Mesenteric fat pad (tissue), 1 donor: ENCODE measurements at places on chromosomes 2 and 18. TPM values are rescaled to one million over a fixed set of nuclear protein-coding genes. Genes with fewer than 3 reads are reported as not detected.

MBP gene
- 45.2 TPM for total RNA-seq

BCL2 gene
- 58.7 TPM for total RNA-seq

- DNase-seq, result no peak
Observed at GRCh38 chr2:110796716-110797301, 64.4 kb downstream of the ACOXL start.

DNA sequence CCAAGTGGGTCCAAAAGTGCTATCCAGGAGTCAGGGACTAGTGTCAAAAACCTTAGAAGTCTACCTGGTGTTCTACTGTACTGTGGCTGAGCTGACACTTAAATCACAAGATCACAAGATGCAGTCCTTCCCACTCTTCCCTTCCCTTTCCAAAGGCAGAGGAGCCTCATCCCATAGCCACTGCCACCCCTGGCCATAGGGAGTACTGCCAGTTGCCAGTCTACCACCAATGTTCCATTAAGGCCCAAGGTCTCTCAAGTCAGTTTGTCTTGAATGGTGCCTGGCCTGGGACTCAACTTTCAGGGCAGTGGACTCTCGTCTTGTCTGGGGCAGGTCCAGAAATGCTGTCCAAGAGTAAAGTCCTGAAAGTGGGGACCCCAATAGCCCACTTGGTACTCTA, 585.6 kb downstream of the NUP35 start:
- DNase-seq, result no peak

DNA sequence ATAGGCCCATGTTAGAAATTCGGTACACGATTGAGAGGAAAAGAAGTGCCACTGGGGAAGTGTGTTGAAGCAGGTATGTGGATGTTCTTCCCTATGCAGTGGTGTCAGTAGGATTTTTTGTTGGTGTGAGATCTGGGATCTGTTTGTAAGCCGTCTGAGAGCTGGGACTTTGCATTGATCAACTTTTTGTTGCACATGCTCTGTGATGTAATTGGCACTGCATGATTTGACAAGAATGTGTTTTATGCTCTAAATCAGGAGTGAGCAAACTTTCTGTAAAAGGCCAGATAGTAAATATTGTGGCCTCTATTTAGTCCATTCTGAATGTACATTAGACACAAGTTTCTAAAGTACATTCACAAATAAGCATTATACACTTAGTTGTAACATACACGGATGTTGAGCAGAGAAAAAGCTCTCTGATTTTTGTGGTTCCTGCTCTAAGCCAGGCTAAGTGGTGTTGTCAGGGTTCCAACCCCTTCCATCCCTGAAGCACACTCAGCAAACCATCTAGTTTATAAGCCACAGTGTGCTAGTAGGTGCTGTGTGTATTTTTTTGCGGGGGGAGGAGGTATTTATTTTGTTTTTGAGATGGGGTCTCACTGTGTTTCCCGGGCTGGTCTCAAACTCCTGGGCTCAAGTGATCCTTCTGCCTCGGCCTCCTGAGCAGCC, 235.6 kb downstream of the NEDD4L start:
- no peak for DNase-seq

GRCh38 chr2:76678383-76679024, 843.7 kb downstream of the LRRTM4 start:
- DNase-seq, result no peak

- DNase-seq, result no peak
Observed at GRCh38 chr2:187453078-187453641, 5.1 kb upstream of the CALCRL start.

- peak; percentile 92 for DNase-seq
Observed at GRCh38 chr18:34976899-34977837, 64.0 kb upstream of the MAPRE2 start.

DNA sequence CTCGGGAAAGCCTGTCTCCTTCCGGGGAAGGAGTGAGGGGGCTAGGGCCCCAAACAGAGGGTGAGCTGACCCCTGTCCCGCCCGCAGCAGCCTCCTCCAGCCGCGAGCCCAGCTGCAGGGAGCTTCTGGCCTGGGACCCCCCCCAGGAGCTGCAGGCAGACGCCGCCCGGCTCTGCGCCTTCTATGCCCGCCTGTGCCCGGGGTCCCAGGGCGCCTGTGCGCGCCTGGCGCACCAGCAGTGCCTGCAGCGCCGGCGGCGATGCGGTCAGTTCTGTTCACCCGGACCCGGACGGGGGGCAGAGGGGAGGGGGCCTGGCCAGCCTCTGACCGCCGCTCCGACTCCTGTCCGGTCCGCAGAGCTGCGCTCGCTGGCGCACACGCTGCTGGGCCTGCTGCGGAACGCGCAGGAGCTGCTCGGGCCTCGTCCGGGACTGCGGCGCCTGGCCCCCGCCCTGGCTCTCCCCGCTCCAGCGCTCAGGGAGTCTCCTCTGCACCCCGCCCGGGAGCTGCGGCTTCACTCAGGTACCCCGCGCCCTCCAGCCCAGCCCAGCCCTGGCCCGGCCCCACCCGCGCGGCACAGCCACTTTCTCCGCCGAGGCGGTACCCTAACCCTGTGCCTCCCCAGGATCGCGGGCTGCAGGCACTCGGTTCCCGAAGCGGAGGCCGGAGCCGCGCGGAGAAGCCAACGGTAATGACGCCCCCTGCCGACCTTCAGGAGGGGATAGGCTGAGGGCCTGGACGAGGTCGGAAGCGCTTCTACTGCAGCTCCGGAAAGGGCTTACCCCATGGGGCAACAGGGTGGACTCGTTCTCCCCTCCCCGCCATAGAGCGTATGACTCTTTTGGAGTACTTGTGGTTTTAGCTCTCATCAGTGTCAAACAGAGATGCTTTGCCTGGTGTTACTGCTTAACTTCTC, 2.0 kb upstream of the CHRND start:
- DNase-seq, result no peak

SLC23A3 gene
- 0.93 TPM for total RNA-seq

- DNase-seq, result no peak
Observed at GRCh38 chr2:104027321-104027720, 826.6 kb upstream of the POU3F3 start.

- DNase-seq, result no peak
Observed at GRCh38 chr2:112010751-112011150, 44.3 kb upstream of the TMEM87B start.

BUB1 gene
- total RNA-seq, result 0.26 TPM

- no peak for DNase-seq
Observed at GRCh38 chr2:21251216-21251980, 127.6 kb downstream of the TDRD15 start.

TNFRSF11A gene
- total RNA-seq, result 17.1 TPM

GRCh38 chr18:70295192-70296188, 6.6 kb downstream of the SOCS6 start:
- DNase-seq, result no peak

DNA sequence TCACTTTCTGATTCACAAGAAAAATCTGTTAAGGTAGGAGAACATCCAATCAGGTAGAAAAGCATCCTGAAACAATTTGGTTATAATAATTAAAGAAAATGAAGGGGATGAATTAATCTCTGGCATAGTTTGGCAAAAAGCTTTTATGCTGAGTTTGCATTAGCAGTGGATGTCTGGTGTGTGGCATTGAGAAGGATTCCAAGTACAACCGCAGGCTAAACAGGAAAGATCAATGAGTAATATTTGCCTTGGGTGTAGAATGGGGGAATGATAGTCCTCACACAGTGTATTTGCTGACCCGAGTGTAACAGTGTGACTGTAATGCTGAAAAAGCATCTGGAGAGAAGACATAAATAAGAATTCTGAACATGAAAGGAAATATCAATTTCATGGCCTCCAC, 68.3 kb upstream of the SESTD1 start:
- DNase-seq, result no peak

GRCh38 chr2:120481446-120482194, 135.7 kb downstream of the INHBB start:
- DNase-seq, result peak; percentile 62

- DNase-seq, result no peak
Observed at GRCh38 chr2:132632000-132632649, 37.9 kb downstream of the LYPD1 start.

- DNase-seq, result no peak
Observed at GRCh38 chr2:151403914-151404313, 5.8 kb upstream of the RIF1 start.

SERPINB4 gene
- not detected for total RNA-seq

GPR17 gene
- total RNA-seq, result not detected

DNA sequence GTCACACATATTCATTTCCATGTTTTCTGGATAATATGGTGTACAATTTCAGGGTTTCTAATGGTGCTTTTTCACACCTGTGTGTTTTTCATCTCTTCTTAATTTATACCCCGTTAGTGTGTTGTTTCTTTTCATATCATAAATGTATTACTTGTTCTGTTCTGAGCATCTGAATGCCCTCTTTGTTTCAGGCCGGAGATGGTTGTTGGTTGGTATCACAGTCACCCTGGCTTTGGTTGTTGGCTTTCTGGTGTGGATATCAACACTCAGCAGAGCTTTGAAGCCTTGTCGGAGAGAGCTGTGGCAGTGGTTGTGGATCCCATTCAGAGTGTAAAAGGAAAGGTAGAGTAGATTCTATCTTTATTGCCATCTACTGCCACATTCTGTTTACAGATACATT, 45.1 kb upstream of the TBR1 start:
- DNase-seq, result no peak

TPO gene
- total RNA-seq, result 17.5 TPM

DNA sequence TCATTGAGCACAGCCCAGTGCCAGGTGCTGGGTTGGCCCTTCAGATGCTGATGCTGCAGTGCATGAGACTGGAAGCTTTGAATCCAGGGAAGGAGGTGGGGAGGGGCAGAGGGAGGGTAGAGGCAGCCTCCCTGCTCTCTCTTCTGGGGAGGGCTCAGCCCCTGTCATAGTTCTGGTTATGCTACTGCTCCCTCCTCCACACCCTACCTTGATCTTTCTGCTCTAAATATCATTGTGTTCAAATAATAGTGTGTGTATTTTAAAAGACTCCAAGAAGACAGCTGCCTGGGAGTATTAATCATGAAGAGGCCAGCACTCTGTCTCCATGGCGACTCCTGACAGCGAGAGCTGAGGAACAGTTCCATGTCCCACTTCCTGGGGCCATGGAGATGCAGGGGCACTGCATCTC, 3.8 kb upstream of the EGR4 start:
- no peak for DNase-seq

- no peak for DNase-seq
Observed at GRCh38 chr18:4721545-4721944, 266.4 kb upstream of the DLGAP1 start.

- no peak for DNase-seq
Observed at GRCh38 chr2:233041722-233042323, 9.4 kb downstream of the NEU2 start.

NEB gene
- 0.64 TPM for total RNA-seq

GREB1 gene
- 3.8 TPM for total RNA-seq

CFAP65 gene
- total RNA-seq, result not detected

- DNase-seq, result no peak
Observed at GRCh38 chr2:19900931-19901441, 797 bp downstream of the TTC32 start.

SFXN5 gene
- 11.7 TPM for total RNA-seq

DNA sequence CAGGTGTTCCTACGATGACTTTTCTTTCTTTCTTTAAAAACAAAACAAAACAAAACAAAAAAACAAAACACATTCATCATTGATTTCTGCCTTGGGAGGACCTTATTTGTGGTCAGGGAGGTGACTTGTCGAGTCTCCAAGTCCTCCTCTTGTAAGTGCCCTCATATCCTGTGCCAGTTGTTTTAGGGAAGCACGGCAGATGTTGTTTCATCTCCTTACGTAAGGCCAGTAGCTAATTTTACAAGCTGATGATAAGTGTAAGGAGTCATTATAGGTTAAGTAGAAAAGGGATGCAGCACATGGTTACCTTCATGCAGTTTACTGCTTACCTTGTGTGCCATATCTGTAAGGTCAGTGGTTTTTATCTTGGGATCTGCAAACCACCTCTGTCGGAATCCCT, 52.2 kb downstream of the MRPS9 start:
- no peak for DNase-seq

CCDC141 gene
- 6.4 TPM for total RNA-seq

- peak; percentile 88 for DNase-seq
Observed at GRCh38 chr2:120675460-120676130, 60.1 kb upstream of the GLI2 start.

DNA sequence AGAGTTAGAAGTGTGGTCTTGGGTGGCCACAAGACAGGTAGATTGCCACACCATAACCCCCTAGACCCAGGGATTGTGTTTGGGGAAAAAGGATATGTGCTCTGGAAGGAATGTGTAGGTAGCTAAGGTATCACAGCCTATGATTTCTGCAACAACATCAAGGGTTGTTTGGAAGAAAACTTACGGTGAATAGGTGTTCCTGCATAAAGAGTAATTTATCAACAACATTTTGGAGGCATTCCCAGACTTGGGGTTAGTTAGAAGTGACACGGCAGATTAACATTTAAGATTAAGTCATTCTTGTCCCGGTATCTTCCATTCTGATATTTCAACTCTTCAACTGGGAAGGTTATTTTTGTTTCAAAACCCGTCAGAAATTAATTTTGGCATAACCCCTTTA, 65.5 kb downstream of the SPP2 start:
- DNase-seq, result no peak

DNA sequence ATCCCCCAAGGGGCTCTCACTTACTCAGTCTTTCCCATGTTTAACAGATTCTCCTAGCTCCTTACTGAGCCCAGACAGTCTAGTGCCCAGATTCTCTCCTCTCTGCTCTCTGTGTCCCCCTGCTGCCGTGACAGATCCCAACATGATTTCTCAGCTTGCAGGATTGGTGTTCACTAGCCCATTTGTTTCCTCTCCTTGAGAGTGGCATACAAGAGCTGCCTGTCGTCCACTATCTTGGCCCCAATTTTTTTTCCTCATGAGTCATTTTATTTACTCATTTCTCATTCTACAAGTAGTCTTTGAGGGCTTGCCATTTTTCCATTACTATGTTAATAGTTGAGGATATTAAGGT, 199.9 kb upstream of the FN1 start:
- no peak for DNase-seq

GRCh38 chr2:234533626-234534025, 36.7 kb upstream of the ARL4C start:
- DNase-seq, result no peak

- DNase-seq, result peak; percentile 89
Observed at GRCh38 chr2:10493634-10494281, 45.6 kb upstream of the ODC1 start.

- DNase-seq, result no peak
Observed at GRCh38 chr2:75959724-75960471, 249.2 kb upstream of the GCFC2 start.

GRCh38 chr18:8471372-8471771, 137.9 kb upstream of the RAB12 start:
- DNase-seq, result no peak

DNA sequence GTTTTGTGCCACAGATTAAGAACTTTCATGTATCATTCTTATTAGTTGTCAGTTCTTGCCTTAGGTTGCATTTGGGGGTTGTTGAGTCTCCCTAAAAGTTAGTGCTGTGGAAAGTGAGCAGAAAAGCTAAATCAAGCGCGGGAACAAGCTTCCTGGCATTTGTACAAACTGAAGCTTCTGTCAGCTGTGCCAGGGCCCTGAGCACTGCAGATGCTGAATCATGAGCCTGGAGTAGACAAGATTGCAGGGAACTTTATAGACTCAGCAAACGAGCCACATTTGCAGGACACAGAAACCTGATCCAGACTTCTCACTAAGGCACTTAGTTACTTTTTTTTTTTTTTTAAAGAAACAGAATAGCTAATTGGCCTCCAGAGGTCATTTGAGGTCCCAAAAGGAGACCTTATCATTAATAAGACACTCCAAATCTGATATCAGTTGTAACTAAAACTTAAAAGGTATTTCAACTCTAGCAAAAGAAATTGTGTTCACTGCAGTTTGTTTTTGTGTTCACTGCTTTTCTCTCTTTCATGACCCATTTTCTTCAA, 88.7 kb downstream of the ADAM23 start:
- no peak for DNase-seq
